ENCODE measurements at places on chromosomes 12 and 14.
A peak's percentile ranks its signal among the peaks of the same experiment; 100 is the strongest.

- DNase-seq, result no peak
Measured at GRCh38 chr12:12088761-12089160, 18.0 kb downstream of the BCL2L14 start.

- DNase-seq, result no peak
Measured at GRCh38 chr12:98418357-98419075, 96.9 kb upstream of the TMPO start.

DNA sequence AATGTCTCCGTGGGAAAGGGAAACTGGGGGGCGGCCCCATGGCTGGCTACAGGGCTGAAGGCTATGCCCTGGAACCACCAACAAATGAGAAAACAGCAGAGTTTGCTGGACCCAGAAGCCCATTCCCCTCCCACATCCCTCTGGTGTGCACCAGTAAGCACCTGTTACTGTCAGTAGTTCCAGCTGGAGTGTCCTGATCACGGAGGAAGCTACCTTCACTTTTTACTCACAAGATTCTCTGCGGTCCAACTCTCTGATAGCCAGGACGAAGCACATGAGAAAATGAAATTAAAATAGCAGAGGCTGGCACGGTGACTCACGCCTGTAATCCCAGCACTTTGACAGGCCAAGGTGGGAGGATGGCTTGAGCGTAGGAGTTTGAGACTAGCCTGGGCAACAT, 22.7 kb upstream of the MEG3 start:
- DNase-seq, result no peak

DNA sequence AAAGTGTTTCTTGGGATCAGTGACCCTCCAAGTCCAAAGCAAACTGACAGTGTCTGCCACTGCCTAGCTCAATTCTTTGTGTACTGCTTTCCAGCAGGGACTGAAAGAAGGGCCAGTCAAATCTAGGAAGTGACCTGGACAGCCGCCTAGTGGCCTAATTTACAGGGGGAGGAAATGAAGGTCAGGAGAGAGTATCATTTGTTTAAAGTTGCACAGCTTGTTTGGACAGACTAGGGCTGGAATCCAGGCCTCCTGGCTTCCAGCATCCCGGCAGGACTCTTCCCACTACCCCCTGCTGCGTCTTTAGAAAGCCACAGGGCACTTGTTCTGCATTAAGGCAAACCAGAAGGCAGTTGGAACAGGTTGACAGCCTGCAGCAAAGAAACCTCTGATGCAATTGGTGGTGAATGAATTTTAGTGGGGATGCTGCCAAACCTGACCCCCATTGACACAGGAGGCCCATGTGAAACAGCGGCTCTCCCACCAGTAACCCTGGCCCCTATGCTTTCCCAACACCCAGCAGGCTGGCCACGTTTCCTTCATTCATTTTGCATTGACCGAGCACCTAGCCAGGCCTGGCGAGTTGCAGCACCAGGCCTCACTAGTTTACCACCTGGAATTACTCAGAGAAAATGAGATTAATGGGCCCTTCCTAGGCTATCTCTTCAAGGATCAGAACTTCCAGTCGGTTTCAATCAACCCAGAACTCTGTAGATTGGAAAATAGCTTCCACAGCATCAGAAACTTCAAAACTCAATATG, 28.2 kb downstream of the GALNT16 start:
- no peak for DNase-seq

GRCh38 chr14:21267431-21267845, 1.8 kb downstream of the HNRNPC start:
- DNase-seq, result no peak

- no peak for DNase-seq
Measured at GRCh38 chr12:49557917-49558215, 10.1 kb downstream of the MCRS1 start.

GRCh38 chr12:92899386-92900001, 29.6 kb downstream of the EEA1 start:
- peak; percentile 11 for DNase-seq

- no peak for DNase-seq
Measured at GRCh38 chr12:131583090-131583712, 127.7 kb upstream of the SFSWAP start.

DNA sequence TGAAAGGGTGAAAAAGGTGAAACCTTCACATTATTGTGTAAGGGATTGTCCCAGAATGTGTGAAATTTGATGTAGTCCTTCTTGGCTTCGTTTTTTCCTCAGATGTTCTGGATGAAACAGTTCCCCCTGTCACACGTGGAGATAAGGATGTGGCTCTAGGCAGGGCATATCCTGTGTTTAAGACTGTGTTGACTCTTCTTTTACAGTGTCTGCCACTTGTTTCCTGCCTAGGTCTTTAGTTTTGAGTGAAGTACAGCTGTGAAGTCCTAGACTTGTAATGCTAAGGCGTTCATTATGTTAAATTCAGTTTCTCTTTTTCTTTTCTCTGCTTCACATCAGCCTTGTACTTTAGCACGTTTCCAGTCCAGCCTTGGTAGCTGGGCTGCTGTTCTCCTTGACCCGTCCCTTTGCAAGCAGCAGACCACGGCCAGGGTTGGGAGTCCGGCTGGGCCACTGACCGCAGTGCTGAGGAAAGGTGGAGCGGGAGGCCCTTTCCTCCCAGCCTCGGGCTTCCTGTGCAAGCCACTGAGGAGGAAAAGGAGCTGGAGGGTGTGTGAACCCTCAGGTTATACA, 59.1 kb downstream of the RASSF3 start:
- DNase-seq, result no peak

GRCh38 chr14:34971801-34972200, 11.0 kb upstream of the SRP54 start:
- no peak for DNase-seq

DNA sequence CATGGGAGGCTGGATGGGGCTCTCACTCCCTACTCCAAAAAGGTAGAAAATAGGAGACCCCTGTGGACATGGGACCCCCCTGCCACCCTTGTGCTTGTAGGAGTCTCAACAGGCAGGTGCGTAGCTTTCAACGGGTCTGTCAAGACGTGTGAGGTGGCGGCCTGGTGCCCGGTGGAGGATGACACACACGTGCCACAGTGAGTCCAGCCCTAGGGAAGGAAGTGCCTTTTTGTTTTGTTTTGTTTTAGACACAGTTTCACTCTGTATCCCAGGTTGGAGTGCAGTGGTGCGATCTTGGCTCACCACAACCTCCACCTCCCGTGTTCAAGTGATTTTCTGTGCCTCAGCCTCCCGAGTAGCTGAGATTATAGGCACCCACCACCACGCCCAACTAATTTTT, 12.9 kb downstream of the P2RX4 start:
- no peak for DNase-seq

- DNase-seq, result no peak
Measured at GRCh38 chr14:85042301-85042700, 487.6 kb upstream of the FLRT2 start.

GRCh38 chr14:105865266-105865903, 339.0 kb downstream of the TMEM121 start:
- DNase-seq, result no peak

DNA sequence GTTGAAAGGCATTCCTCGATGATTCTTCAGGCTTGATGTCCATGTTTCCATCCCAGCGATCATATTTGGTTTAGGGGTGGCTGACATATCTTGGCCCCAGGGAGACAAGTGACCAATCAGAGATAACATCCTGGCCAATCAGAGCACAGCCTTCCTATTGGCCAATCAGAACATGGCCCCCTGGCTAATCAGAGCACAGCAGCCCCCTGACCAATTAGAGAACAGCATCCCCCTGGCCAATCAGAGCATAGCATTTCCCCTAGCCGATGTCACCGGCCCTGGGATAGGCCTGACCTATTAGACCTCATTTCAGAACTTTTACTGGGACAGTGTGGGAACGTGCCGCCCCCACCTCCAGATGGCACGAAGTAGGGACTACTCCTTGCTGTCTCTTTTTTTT, 182.2 kb downstream of the AACS start:
- DNase-seq, result no peak

DNA sequence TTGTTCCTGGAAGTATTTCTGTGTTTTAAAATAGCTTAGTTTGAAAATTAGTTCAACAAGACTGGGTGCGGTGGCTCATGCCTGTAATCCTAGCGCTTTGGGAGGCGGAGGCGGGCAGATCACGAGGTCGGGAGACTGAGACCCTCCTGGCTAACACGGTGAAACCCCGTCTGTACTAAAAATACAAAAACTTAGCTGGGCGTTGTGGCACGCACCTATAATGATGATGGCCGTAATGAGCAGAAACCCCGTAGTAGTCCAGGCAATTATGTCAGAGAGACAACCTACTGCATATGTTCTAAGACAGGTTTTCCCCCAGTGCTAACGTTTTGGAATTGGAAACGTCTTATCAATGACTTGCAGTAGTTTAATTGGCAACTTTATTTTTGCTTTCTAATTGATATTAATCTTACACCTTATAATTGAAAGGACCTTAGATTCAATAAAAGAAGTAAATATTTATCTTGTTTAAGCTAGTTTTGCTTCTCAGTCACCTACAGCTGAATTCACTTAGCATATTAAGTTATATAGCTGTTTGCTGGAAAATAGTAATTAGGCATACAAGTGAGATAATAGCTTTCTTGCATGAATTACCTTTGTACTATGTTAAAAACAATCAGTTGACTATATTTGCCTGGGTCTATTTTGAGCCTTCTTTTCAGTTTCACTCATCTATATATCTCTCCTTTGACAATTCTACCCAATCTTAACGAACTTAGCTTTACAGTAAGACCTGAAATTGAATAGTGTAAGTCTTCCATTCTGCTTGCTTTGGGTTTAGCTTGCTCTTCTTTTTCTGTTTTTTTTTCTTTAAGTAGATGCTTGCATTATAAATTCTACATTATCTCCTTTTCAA, 15.6 kb downstream of the CLECL1 start:
- no peak for DNase-seq

DNA sequence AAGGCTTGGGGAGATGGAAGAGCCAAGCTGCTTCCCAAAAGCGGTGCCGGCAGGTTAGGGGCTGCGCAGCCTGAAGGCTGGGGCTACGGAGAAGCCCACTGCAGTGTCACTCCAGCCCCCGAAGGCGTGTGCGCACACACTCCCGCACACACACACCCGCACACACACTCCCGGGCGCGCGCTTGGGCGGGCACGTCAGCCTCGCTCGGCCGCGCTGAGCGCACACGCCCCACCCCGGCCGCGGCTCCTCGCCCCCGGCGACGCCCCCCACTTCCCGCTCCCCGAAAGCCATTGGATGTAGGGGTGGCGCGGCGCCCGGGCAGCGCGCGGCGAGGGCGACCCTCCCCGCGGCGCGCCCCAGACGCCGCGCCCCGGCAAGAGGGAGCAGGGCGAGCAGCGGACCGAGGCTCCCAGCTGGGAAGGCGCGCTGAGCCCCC, at the start of gene KCNK10:
Gene KCNK10, minus strand, starts transcription at position 184 of the 437 bp plus-strand sequence. CDS start 471 bp downstream, outside the sequence.
- no peak for DNase-seq

- DNase-seq, result peak; percentile 84
Measured at GRCh38 chr14:55446127-55446736, 5.8 kb upstream of the TBPL2 start.

GRCh38 chr12:66500841-66501240, 178.0 kb downstream of the GRIP1 start:
- no peak for DNase-seq

- no peak for DNase-seq
Measured at GRCh38 chr12:64105026-64105425, 117.1 kb downstream of the KICS2 start.

Measured in iPS DF 6.9 (cell line).